Activated naive CD8-positive, alpha-beta T cell treated with anti-CD3 and anti-CD28 coated beads, Interleukin-2, amount 10 ng/mL, durations not matched to agents 7 days and 5 days (primary cell): ENCODE measurements at places on chromosomes 16 and 17. TPM values are rescaled to one million over a fixed set of nuclear protein-coding genes. Genes with fewer than 3 reads are reported as not detected.
A peak's percentile ranks its signal among the peaks of the same experiment; 100 is the strongest.

CRYBA1 gene
- total RNA-seq = not detected

USP43 gene
- not detected for total RNA-seq

- no peaks in the 10 kb centered on the region for H3K36me3 ChIP-seq
- no peaks in the 10 kb centered on the region for H3K4me1 ChIP-seq
- no peak for DNase-seq
- no peak overlapping the region for H3K27ac ChIP-seq
- H3K4me3 ChIP-seq = no peak overlapping the region
These were observed 104.7 kb upstream of the TMEM132E start for GRCh38 chr17:34474706-34475105.

TMED6 gene
- total RNA-seq = 2.1 TPM

GRCh38 chr17:51572115-51572514 is 311.8 kb downstream of the UTP18 start:
- no peak for DNase-seq
- peaks cover 15% of the 10 kb centered on the region for H3K27me3 ChIP-seq
- H3K4me1 ChIP-seq = no peaks in the 10 kb centered on the region
- H3K4me3 ChIP-seq = no peak overlapping the region
- no peak overlapping the region for H3K27ac ChIP-seq
- no peaks in the 10 kb centered on the region for H3K36me3 ChIP-seq

- H3K27ac ChIP-seq = peak overlapping the region; percentile 94
- H3K4me3 ChIP-seq = peak overlapping the region; percentile 13
These were observed 51.1 kb upstream of the MEAK7 start for GRCh38 chr16:84555418-84556196.

ATP2A3 gene
- 289 TPM for total RNA-seq

- no peaks in the 10 kb centered on the region for H3K27me3 ChIP-seq
- peak overlapping the region; percentile 99 for H3K27ac ChIP-seq
- peaks cover 15% of the 10 kb centered on the region for H3K36me3 ChIP-seq
- H3K4me3 ChIP-seq = peak overlapping the region; percentile 99
- peaks cover 26% of the 10 kb centered on the region for H3K4me1 ChIP-seq
- DNase-seq = no peak
These were observed 772 bp downstream of the PFAS start for GRCh38 chr17:8249621-8250500.

- no peaks in the 10 kb centered on the region for H3K36me3 ChIP-seq
- no peak for DNase-seq
- no peak overlapping the region for H3K27ac ChIP-seq
- H3K27me3 ChIP-seq = peaks cover 7% of the 10 kb centered on the region
These were observed 37.2 kb downstream of the C16orf82 start for GRCh38 chr16:27103954-27104353.

DNA sequence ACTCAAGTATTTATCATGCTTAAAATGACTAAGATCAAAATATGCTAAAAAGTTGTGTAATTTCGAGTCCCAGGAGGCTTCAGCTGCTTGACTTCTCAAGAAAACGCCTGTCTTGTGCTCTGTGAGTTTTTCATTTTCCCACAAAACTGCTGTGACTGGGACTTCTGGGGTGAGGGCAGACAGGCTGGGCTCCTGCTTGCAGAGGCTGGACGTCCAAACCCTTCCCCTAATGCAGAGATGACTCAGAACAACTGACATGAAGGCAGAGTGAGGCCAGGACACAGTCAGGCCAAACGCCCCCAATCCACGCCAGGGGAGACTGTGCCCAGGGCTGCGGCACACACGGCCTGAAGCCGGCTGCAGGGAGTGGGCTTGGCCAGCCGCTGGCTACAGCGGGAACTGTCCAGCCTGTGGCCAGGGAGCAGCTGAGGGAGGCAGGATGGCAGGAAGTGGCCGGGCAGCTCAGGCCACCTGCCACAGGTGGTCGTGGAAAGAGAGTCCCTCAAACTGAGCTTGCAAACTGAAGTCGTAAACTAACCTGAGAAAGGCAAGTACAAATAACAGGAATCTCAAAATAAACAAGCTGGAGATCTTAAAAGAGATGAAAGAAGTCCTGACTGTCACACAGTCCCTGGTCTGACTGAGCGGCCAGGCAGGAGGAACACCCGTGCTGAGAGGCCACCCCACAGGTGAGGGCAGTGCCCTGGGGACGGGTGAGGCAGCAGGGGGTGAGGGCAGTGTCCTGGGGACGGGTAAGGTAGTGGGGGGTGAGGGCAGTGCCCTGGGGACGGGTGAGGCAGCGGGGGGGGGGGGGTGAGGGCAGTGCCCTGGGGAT is 21.3 kb upstream of the HEXD start:
- H3K27me3 ChIP-seq = no peaks in the 10 kb centered on the region
- no peak overlapping the region for H3K4me3 ChIP-seq
- peaks cover 12% of the 10 kb centered on the region for H3K4me1 ChIP-seq
- H3K36me3 ChIP-seq = peaks cover 6% of the 10 kb centered on the region

DNA sequence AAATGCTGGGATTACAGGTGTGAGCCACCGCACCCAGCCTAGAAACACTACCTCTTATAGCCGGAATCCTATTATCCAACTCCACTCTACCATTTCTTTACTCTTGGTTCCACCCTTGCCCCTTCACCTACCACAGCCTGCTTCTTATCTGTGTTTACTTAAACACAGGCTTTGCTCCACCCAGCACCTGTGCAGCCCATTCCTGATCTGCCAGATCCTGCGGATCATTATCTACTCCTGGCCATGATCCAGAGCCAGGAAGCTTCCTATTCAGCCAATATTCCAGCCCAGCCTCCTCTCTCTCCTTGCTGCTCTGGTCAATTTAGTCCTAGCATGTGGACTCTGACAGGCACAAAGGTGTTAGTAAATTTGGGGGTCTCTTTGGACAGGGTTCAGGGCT is 98.8 kb upstream of the MED13 start:
- H3K36me3 ChIP-seq = no peaks in the 10 kb centered on the region
- H3K27ac ChIP-seq = no peak overlapping the region
- no peak for DNase-seq
- peaks cover 2% of the 10 kb centered on the region for H3K4me1 ChIP-seq

DNA sequence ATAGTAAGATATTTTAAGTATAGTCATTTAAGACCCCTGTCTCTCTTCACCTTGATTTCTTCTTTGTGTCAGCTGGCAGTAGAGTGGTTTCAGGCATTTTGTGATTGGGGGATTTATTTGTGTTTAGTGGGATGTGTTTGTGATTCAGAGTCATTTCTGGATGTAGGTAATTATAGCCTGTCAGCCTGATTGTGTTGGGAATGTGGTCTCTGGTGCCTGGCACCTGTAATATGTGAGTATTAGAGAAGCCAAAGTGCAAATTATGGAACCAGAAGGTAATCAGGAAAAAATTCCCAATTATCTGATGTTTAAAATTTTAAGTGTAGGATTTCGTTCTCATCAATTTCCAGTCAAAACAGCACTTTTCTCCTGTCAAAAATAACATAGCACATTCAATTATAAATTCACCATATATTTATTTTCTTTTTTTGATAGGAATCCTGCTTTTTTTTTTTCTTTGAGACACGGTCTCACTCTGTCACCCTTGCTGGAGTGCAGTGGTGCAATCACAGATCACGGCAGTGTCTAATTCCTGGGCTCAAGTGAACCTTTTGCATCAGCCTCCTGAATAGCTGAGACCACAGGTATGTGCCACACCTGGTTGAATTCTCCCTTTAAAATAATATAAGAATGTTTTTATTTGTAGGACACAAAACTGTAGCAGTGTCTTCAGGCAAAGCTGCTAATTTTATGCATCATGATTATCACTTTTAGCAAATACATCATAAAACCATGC is 42.7 kb downstream of the ATF7IP2 start:
- peaks cover 3% of the 10 kb centered on the region for H3K4me1 ChIP-seq
- no peak overlapping the region for H3K4me3 ChIP-seq
- DNase-seq = no peak
- H3K27ac ChIP-seq = no peak overlapping the region
- H3K27me3 ChIP-seq = no peaks in the 10 kb centered on the region

KRT33A gene
- total RNA-seq = not detected

GRCh38 chr17:56130631-56131030 is 22.6 kb upstream of the ANKFN1 start:
- no peaks in the 10 kb centered on the region for H3K4me1 ChIP-seq
- no peak overlapping the region for H3K27ac ChIP-seq
- H3K4me3 ChIP-seq = no peak overlapping the region
- no peaks in the 10 kb centered on the region for H3K36me3 ChIP-seq
- H3K27me3 ChIP-seq = peaks cover 1% of the 10 kb centered on the region

GRCh38 chr16:71746442-71747046 is 22.0 kb upstream of the PHLPP2 start:
- H3K4me1 ChIP-seq = peaks cover 3% of the 10 kb centered on the region
- peaks cover 20% of the 10 kb centered on the region for H3K36me3 ChIP-seq
- no peak overlapping the region for H3K27ac ChIP-seq
- H3K27me3 ChIP-seq = no peaks in the 10 kb centered on the region
- H3K4me3 ChIP-seq = no peak overlapping the region

PNPO gene
- 32.5 TPM for total RNA-seq
